ENCODE measurements at places on chromosomes 6 and 20.

GRCh38 chr6:3370361-3371221 lies 86.3 kb downstream of the SLC22A23 start:
- DNase-seq = no peak

- no peak for DNase-seq
These were observed 21.6 kb downstream of the RALGAPA2 start for GRCh38 chr20:20690676-20691476.

DNA sequence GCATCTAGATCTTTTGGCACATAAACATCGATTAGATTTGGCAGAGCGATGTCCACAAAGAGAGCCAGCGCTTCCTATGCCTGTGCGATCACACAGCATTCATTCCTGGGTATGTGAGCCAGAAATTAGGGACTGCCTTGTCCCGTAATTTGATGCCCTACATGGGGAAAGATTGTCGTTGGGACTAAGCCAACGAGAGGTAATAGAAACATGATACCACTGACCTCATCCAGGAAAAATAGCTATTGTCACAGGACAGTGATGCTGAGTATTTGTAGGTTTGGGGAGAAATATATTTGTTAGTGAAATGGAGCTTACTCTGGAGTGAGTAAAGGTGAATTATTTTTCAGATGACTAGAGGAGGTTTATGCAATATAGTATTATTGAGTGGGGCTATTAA lies 154.0 kb downstream of the TSHZ2 start:
- no peak for DNase-seq

DNA sequence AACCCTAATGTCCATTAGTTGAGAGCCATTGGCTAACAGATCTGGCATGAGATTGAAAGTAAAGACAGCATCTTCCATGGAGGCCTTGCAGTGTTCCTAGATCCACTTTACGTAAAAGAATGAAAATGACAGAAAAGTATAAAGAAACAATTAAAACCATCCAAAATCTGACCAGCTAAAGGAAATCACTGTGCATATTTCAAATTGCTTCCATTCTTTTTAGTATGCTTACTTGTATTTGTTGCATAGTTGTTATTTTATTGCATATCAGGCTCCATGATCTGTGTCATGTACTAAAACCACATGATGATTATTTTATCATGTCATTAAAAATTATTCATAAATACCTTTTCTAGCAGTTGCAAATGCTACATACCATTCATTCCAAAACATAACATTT lies 67.9 kb downstream of the GCLC start:
- DNase-seq = no peak

- DNase-seq = no peak
These were observed 126.9 kb downstream of the OR2B2 start for GRCh38 chr6:27785294-27785693.

DNA sequence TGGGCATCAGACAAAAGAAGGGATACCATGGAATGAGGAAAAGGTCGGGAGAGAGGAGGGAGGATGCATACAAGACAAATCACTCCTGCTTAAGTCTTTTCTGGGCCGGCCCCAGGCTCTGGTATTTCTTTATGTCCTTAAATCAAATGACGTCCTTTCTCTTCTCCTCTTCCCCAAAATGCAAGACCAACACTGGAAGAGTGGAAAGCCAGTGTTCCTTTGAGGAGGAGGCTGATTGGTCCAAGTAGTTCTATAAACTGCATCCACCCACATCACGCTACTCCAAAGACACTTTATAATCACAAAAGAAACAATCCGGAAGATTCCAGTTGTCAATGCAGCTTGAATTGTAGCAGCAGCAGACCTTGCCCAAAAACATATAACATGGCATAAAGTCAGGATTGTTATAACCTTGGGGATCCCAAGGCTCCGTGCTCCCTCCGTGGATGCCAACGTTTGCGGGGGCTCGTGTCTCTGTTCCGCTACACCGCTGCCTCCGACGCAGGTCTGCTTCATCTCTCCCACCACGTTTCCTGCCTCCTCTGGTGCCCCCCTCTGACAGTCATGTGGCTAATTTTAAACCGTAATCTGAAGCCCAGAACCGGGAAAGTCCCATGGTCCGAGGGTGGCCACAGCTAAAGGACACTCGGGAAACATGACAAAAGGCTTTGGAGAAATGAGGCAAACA lies 47.1 kb downstream of the MCUR1 start:
- peak; percentile 70 for DNase-seq

DNA sequence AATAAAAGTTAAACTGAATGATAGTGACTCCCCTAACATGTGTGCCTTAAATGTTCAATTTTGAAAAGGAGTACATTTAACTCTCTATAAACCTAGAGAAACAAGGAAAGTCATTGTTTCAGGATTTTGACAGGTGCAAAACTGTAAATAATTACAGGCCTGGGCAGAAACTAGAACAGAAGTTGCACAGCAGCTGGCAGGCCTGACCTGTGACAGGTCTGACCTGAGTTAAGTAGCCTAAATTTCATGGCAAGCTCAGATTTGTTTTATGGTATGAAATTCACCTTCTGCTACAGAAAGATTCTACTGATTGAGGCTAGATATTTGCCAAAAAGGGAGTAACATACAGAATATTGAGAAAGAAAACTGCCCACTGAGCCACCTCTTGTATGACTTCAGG lies 166.1 kb downstream of the CDKAL1 start:
- no peak for DNase-seq

DNA sequence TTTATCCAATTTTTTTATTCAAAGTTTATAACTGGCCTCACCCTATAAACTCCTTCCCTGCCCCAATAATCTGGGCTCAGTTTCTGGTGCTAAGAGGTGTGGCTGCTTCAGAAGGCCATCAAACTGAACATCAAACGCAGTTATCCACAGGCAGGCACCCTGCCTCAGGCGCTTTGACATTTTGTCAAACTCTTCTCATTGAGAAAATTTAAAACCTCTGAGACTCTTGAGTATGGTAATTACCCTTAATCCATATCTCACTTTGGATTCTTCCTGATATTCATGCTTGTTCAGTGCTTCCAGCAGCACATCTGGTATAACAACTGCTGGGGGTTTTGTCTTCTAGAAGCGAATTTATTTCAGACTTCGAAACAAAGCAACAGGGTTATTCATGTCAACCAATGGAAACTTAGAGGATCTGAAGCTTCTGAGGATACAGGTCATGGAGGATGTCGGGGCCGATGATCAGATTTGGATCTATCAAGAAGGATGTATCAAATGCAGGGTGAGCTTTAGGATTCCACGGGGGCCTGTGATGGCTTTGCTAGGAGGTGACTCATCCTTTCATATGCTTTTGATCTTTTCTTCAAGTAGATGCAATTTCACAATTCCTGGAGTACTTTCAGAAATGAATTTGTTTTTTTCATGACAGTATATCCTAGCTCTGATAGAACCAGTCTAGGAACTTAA lies 68.2 kb downstream of the RTN4IP1 start:
- no peak for DNase-seq

GRCh38 chr6:34059136-34059731 lies 86.7 kb downstream of the GRM4 start:
- DNase-seq = no peak

DNA sequence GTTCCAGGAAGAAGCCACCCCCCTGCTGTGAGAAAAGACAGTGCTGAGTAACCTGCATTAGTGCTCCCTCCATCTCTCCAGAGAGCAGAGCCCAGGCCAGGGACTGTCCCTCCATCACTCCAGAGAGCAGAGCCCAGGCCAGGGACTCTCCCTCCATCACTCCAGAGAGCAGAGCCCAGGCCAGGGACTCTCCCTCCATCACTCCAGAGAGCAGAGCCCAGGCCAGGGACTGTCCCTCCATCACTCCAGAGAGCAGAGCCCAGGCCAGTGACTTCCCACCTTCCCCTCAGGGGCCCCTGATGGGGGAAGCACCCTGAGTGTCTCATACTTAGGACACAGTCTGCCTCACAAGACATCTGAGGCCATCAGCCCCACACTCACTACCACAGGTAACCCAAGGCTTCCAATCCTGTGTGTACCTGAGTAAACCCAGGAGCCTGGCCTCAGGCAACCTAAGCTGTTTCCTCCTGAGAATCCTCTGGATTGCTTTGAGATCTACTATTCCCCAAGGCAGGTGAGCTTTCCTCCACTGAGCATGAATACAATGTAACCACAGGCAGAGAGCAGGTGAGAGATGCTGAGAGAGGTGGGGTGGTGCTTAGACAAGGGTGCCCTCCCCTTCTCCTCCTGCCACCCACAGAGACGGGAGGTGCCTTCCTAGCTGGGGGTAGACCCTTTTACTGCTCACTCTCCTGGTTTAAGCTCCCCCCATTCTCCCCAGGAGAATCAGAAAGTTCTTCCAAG lies 4.9 kb downstream of the TBXT start:
- DNase-seq = no peak

DNA sequence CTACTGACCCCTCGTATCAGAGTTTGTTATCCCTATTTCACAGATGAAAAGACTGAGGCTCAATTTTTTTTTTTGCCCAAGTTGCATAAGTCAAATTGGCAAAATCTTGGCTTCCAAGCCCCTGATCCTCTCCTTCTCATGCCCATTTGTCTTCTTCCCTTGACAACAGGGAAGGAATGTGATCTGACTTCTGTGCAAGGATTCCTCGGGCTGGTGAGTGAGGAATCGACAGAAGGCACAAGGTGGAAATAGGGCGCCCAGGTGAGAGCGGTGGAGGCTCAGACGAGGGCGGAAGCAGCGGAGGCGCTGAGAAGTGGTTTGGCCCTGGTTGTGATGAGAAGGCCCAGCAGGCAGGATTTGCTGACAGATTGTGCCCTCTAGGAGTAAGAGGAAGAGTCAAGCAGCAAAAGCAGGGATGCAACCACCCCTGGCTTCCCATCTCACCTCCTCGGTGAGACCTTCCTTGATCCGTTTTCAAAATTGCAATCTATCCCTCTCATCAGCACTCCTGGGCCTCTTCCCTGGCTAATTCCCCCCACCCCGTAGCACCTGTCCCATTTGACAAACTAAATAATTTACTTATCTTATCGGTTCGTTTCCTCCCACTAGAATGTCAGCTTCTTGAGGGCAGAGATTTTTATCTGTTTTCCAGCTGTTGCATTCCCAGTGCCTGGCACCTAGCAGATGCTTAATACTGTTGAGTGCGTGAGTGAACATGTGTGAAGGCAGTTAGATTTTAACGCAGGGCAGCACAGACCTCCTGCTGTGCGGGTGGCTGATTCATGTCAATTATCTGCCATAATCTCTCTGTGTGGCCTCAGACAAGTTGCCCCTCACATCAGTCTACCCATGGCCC lies 3.7 kb upstream of the SIRPA start:
- no peak for DNase-seq

DNA sequence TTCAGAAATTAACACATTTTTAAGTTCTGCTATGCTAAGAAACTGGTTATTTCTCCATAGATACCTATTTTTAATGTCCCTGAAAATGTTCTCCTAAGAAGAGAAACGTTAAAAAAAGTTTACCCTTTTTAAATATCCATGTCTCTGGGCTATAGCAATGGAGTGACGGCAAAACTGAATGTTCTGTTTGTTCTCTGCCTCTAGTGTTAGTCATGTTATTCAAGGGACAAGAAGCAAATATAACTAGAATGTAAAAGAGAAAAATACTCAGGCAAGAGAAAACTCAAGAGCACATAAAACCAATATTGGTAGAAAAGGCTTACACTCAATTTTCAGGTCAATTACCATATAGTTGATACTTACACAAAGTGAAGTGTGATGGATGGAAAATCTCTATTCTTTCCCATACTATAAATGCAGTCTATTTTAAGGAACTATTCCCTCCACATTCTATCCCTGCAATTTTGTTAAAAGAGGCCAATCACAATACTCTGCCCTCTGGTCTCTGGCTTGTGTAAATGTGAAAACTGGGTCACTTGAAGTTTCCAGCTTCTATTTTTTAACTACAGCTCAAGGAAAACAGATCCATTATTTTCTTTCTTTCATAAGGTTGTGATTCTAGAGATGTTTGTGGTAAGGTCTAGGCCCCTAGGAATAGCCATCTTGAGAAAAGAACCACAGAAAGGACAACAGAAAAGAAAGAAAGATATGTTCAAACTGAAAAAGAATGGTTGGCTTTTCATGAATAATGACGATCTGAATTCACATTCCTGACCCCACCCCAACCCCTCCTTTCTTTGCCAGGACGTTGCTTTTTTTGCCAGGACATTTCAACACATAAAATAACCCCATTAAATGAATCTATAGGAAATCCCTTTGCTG lies 200.3 kb upstream of the FAM83B start:
- DNase-seq = no peak

DNA sequence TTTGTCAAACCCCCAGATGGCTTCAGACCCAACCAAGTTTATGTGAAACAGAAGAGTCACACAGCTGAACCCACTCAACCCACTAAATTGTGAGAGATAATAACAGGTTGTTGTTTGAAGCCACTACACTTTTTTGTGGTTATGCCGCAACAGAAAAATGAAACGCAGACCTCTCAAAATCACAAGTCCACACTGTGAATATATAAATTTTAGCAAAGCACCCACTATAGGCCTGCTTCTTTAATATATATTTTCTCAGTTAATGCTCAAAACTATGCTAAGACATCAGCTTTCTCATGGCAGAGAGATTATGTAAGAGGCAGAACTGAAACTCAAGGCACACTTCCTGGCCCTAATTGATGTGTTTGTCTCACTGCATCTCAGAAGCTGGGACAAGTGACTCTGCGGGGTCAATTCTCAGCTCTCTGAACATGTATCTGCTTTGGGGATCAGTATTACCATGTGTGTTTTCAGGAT lies 27.7 kb downstream of the MAP3K5 start:
- no peak for DNase-seq

GRCh38 chr20:7627734-7628663 lies 312.3 kb downstream of the HAO1 start:
- no peak for DNase-seq

DNA sequence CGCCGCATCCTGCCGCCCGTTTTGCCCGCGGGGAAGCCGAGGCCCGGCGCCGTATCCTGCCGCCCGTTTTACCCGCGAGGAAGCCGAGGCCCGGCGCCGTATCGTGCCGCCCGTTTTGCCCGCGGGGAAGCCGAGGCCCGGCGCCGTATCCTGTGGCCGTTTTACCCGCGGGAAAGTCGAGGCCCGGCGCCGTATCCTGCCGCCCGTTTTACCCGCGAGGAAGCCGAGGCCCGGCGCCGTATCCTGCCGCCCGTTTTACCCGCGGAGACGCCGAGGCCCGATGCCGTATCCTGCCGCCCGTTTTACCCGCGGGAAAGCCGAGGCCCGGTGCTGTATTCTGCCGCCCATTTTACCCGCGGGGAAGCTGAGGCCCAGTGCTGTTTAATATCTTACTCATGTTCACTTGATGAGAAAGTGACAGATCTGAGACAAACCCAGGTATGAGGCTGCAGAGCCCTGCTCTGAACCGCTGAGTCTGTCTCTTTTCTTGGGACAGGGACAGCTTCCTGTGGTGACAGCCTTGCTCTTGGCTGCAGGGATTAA lies 129.4 kb downstream of the CDH26 start:
- DNase-seq = no peak

- DNase-seq = no peak
These were observed 108.9 kb upstream of the EMILIN3 start for GRCh38 chr20:41475503-41475902.

GRCh38 chr6:20483887-20484497 lies 50.3 kb upstream of the CDKAL1 start:
- no peak for DNase-seq

Measured in Right ventricle myocardium superior (tissue), 1 donor.